ENCODE measurements at places on chromosomes 7 and 10.

- no peak for DNase-seq
These were observed 27.8 kb downstream of the ENTPD1 start for GRCh38 chr10:95783741-95784140.

- DNase-seq, result no peak
These were observed 91.7 kb downstream of the CUBN start for GRCh38 chr10:17037910-17038309.

DNA sequence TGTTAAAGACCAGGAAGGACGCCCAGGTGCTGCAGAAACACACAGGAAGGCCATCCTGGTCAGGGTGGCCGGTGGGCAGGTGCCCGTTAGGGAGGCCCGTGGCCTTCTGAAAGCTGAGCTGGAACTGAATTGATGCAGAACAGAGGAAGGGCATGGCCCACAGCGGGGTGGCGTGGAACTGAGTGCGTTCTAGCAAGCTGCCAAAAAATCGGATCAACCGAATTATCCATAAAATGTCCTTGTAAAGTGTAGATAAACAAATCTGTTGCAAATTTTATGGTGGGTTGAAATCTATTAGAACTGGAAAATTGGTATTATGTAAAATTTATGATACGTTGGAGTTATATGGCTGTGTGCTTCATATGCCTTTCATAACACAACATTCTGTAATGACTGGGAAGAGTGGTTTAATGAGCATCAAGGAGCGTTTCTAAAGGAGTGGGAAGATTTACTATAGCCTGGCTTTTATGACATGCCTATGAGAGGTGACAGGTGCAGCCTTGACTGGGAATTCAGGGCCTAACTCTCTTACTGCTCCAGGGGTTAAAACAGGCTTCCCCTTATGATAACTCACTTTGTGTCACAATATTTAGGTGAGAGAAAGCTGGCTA is 108.1 kb downstream of the GPR26 start:
- no peak for DNase-seq

DNA sequence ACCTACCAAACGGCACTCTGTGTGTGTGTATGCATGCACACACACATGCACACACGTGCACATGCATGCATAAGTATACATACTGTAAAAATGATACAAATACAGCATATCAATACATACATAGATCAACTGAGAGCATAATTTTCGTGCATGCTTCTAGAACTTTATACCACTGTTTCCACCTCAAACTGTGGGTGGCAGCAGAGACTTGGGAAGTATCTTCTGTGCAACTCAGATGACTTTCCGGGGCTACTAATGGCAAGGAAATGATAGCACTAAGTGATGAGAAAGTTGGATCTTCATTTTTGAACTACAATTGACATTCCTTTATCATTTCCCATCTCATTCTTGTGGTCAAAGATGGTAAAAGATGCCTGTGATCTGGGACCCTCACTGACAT is 570.7 kb downstream of the REEP3 start:
- DNase-seq, result no peak

GRCh38 chr10:122462533-122463465 is 1.4 kb downstream of the HTRA1 start:
- no peak for DNase-seq

DNA sequence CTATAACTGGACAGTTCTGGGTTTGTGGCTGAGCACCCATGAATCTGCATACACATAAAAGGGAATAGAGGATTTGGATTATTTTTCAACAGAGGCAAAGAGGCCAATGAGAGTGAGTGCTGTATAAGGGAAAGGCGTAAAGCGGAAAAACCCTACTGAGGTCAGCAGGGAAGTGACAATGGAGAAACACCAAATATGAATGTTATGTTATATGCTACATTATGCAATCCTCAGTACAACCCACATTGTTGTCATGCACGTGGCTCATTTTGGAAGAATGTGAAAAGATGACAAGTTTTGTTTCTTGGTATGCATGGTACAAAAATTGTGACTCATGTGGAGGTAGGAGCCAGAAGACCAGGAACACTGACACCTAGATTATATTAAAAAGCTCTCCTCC is 113.6 kb upstream of the AMPH start:
- no peak for DNase-seq

GRCh38 chr10:80553436-80553835 is 15.7 kb downstream of the SH2D4B start:
- DNase-seq, result no peak

GRCh38 chr10:96208271-96208670 is 63.1 kb downstream of the BLNK start:
- no peak for DNase-seq

GRCh38 chr7:112996331-112996871 is 90.2 kb downstream of the GPR85 start:
- DNase-seq, result no peak

DNA sequence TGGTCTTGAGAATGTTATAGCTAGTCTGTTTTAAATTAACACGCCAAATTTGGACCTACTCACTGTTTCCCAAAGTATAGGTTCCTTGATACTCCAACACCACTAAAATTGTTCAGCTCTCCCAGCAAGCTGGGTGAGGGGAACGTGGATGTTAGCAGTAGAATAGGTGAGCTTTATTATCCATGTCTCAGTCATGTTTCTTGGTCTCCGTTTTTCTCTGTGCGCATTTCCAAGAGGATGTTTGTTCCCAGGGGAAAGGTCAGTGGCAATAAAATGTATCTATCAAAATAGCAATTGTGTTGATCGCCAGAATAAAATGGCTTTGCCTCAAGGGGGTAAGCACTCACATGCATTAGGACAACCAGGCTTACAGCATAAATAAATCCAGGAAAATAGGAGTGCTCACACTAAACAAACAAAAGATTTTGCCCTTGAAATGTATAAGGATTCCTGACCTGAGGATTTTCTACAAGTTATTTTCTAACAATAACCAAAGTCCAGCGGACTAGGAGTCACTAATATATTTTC is 187.0 kb upstream of the C7orf33 start:
- DNase-seq, result no peak

GRCh38 chr7:67438913-67439505 is 442.4 kb downstream of the TYW1 start:
- DNase-seq, result no peak

- no peak for DNase-seq
These were observed 17.6 kb upstream of the ELOVL3 start for GRCh38 chr10:102208311-102209035.

- DNase-seq, result no peak
These were observed 95.7 kb downstream of the CABCOCO1 start for GRCh38 chr10:61758433-61758832.

DNA sequence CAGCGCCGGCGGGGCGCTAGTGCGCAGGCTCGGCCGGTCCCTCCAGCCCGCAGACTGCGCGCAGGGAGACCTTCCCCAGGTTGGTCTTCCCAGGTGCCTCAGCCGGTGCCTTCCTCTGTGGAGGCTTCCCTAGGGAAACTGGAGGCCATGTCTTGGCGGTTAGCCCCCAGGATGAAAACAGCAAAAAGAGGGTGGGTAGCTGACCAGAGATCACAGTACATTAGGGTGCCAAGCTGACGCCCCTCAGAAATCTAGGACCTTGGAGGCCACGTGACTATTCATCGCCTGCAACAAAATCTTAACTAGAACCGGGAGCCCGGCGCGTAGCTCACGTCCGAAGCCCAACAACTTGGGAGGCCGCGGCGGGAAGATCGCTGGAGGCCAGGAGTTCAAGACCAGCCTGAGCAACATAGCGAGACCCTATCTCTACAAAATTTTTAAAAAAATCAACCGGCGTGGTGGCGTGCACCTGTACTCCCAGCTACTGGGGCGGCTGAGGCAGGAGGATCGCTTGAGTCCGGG is 327 bp upstream of the FIS1 start:
- DNase-seq, result no peak

DNA sequence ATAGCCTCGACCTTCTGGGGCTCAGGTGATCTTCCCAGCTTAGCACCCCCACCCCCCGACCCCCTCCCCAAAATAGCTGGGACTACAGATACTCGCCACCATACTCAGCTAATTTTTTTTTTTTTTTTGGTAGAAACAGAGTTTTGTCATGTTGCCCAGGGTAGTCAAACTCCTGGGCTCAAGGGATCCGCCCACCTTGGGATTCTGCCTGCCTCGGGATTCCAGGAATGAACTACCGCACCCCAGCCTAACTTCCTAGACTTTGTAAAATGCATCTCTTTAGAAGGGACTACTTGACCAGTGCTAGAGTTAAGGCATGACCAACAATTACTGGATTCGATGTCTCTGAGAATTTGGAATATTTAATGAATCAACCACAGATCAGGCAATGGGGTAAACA is 85.9 kb downstream of the MDFIC start:
- DNase-seq, result no peak

- no peak for DNase-seq
These were observed 328.4 kb upstream of the AOAH start for GRCh38 chr7:37052705-37053104.

GRCh38 chr7:29444267-29444666 is 119.4 kb upstream of the PRR15 start:
- DNase-seq, result no peak

DNA sequence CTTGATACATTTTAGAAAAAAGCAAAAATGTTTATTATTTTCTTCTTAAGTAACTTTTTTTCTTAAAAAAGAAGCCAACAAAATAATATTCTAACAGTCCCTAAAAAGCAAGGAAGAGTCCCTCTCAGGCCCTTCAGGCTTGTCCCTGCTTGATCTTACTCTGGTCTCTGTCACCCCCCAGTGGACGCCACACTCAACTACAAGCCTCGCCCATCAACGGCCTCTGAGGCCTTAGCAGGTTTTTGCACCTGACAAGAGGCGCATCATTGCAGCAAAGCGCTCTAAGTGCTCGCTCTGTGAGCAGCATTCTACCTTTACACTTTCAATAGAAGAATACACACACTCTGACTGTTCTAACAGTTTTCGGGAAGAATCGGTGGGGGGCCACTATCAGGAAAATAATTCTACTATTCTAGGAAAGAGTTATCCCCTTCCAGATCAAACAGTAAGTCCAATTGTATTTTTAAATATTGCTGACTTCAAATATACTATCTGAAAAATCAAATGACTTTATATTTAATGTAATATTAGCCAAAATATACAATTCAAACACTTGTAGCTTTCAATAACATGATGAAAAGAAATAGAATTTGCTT is 139.2 kb downstream of the USP6NL start:
- DNase-seq, result no peak

DNA sequence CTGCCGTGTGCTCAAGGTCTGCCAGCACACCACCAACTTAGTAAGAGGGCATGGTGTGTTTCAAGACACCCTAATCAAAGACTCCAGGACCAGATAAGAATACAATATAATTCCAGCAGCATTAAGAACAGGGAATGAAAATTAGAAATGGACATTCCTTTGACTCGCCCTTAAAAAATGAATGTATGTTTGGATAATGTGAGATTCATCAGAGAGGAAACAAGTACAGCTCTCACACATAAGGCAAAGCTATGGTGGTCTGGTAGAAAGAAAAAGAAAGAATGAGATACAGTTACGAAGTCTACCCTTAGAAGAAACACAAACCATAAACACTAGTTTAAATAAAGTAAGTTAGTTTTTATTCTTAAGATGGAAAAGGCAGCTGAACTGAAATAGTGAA is 174.8 kb upstream of the ANK3 start:
- no peak for DNase-seq

- DNase-seq, result no peak
These were observed 1202.7 kb downstream of the SORCS3 start for GRCh38 chr10:105843786-105844185.

- no peak for DNase-seq
These were observed 97.2 kb downstream of the PODXL start for GRCh38 chr7:131459256-131459655.

GRCh38 chr7:68070992-68071391 is 1074.4 kb downstream of the TYW1 start:
- DNase-seq, result no peak

DNA sequence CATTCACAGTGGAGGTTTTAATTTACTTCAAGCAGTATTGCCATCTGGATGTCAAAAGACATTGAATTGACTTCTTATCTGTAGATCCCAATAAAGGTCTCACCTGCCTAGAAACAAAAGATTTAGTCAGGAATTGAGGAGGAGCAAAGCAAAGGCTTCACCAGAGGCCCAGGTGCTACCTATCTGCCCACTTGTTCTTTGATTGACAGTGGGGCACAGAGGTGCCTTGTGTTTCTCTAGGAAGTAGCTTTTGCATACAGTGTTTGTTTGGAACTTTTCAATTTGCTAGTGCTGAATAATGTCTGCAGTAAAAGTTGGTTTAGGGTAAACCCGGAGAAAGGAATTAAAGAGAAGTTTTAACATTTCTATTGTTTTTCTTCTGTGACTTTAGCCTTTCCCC is 40.4 kb downstream of the AUTS2 start:
- DNase-seq, result no peak

- no peak for DNase-seq
These were observed 97.8 kb downstream of the PAXIP1 start for GRCh38 chr7:154905146-154905545.

- no peak for DNase-seq
These were observed 70.4 kb downstream of the ASB13 start for GRCh38 chr10:5595994-5596471.

- DNase-seq, result no peak
These were observed 83.2 kb downstream of the HECTD2 start for GRCh38 chr10:91493313-91493712.
